Esophagus mucosa (tissue), 1 donor: ENCODE measurements at places on chromosomes 4 and X.

DNA sequence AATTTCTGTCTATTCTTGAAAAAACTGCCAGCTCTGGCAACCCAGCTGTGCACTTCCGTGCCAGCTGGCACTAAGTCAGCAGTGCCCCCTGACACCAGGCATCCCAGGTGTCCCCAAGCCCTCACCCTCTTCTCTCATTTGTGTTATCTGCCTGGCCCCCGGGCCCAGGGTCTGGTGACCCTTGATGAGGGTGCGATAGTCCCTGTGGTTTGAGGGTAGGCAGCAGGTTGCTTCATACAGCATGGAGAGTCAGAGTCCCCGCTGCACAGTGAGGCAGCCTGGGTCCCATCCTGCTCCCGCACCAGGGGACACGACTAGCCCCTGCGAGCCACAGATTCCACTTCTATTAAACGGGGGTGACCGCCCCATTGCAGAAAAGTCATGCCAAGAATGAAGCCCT lies 1.9 kb downstream of the MAN2B2 start:
- ATAC-seq, result no peak

GRCh38 chrX:50697691-50698090 lies 116.3 kb downstream of the SHROOM4 start:
- ATAC-seq, result peak; percentile 25

DNA sequence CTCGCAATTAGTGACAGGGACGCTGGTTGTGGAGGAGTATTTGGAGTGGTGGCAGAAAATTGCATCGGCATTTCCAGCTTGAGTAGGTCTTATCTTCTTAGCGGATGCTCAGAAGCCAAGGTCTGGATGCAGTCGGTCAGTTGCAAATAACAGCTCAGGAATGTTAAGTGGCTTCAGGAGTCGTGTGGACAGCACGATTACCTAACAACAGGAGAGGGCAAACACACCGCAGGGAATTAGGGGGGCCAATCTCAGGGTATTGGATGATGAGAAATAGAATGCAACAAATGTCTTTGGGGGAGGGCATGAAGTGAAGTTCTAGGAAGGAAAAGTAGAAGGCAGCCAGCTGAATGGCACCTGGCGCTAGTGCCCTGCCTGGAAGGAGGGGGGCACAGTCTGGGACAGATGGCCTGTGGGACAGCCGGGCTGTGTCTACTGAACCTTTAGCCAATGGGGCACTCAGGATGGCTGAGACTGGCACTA lies 11.8 kb downstream of the RASL11B start:
- no peak for ATAC-seq

DNA sequence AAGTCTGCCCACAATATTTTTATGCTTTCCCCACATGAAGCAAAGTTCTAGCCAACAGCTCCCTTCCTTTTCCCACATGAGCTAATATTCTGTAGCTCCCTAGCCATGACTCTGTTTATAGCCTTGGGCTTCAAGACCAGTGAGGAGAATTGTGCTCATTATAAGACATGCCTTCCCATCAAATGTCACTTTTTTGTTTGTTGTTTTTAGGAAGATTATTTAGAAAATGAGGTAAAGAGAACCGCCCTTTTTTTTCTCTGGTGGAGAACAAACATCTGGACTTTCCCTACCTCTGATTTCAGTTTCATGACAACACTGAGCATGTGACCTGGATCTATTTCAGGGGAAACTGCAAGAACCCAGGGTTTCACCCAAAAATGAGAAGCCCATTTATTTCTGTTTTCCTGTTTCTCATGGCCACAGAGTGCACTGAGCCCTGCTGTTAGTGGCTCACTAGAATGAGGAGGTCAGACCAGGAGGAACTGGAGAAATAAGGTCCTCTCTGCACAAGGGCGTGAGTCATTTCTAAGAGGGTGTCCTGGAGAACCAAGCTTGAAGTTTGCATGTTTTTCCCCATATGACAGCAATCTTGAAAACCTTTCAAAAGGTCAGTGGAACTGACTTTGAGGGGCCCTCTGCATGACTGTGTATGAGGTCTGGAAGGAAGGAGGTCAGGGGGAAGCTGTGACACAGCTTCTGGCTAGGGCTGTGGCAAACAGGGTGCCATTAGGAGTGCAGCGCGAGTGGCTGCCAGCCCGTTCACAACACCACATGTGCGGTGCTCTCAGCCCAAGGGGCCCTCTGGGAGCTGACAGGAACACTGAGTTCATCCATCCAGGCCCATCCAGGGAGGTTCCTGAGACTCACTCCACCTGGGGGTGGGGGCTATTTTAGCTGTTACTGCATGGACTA lies 55.2 kb downstream of the CHST7 start:
- ATAC-seq, result peak; percentile 29

DNA sequence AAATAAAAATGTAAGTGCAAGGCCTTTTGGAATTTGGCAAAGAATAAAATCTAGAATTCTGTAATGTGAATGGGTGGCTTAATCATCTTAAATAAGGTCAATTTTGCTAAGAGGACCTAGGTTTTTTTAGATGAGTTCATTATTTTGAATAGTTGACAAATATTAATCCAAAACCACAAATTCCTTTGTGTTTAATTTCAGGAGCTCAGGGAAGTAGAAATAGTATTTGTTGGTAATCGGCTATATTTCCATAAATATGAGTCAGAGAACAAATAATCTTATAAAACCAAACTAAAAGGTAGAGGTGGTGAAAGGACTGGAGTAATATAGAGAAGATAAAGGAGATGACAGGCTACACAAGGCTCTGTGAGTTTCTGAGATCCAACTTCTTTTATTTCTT lies 190.4 kb upstream of the TLL1 start:
- no peak for ATAC-seq

GRCh38 chrX:37717708-37718107 lies 32.1 kb downstream of the XK start:
- ATAC-seq, result no peak

- no peak for ATAC-seq
Measured at GRCh38 chr4:169803413-169803812, 45.7 kb upstream of the HPF1 start.
